ENCODE measurements at places on chromosomes 3 and 15.

DNA sequence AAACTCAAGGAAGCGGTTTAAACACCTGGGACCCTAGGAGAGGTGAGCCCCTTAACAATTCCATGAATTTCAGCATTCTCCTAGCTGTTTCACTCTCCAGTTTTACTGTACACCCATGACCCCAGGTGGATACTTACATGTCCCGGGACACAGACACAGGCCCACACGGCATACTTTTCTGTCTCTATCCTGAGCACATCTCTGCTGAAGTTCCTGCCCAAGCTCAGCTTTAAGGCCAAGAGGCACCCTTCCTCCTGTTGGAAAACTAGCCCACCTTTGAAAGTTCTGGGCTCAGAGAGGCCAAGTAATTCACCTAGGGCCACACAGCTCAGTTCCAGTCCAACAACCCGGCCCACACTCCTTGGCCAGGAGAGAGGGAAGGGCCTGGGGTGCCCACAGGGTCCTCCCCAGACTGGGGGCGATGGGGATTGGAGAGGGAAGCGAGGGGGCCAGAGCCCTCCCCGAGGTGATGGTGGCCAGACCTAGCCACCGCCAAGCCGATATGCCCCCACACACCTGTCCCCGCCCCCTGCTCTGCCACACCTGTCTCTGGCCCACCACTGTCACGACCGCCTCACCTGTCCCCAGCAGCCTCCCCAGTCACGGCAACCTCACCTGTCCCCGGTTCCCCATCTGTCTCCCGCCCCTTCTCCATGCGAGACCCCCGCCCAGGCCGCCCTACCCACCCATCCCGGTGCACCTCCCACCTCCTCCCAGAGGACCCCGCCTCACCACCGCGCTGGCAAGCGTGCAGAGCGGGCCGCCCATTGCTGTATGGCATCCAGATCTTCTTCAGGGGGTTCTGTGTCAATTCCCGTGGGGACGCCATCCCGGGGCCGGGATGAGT is 431 bp downstream of the PFKFB4 start:
- H3K36me3 ChIP-seq: no peaks in the 10 kb centered on the region
- peak overlapping the region; percentile 66 for H3K27ac ChIP-seq
- no peak for DNase-seq
- H3K4me3 ChIP-seq: peak overlapping the region; percentile 80

DNA sequence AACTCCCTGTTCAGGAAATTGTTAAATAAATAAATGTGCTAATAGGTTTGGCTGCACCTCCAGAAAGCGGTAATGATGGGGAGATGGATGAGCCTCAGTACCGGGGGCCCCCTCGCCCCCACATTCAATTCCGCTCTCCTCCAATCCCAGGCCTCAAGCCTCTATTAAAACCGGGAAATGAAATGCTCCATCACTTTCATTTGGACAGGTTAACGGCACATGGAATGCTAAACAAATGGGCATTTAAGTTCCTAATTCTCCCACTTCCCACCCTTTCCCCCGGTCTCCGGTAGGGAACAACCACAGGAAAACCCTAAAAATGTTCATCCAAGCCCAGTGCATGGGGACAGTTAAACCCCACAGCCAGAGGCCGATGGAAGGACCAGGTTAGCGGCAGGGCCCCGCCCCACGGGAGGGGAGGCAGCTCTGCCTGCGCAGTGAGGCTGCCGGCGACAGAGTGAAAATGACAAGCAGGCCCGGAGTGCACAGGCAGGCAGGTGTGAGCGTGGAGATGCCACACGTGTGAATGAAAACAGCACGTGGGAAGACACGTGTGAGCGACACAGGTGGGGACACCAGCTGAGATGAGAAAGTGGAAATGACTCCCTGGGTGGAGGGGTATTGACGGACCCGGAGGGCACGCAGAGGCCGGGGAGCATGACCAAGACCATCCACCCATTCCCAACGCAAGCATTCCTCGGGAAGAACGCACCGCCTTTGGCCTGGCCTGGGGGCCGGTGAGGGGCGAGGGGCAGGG is 28.1 kb downstream of the RNU5B-1 start:
- H3K36me3 ChIP-seq: no peaks in the 10 kb centered on the region
- H3K4me1 ChIP-seq: no peaks in the 10 kb centered on the region
- no peak for DNase-seq

DNA sequence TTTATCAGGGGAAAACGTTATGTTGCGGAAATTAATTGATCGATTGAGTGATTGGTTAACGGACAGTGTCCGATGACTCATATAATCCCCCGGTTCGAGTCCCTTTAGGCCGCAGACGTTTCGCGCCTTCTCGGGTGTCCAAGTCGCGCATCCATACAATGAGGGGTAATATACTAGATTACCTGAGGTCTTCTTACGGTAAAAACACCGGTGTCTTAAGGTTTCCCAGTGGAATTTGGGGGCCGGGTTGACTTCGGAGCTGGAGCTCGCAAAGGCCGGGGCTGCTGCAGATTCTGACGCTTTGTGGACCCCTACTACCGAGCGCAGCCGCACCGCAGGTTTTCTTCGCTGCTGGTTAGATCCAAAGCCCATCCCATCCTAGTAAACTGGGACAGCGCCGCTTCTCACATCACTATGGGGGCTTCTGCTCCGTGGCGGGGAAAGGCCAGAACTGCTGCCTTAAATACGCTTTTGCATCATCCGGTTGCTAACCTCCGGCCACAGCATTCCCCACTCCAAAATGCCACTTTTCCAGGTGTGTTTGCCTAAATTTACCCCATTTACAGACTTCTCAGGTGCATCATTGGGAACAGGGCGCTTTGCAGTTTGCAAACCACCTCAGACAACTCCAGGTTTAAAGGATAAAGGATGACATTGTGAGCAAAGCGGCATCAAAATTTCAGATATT is 858 bp upstream of the SACM1L start:
- H3K4me3 ChIP-seq: peak overlapping the region; percentile 81
- H3K36me3 ChIP-seq: peaks cover 9% of the 10 kb centered on the region
- H3K27me3 ChIP-seq: peaks cover 24% of the 10 kb centered on the region
- DNase-seq: no peak
- peak overlapping the region; percentile 95 for H3K27ac ChIP-seq

DNA sequence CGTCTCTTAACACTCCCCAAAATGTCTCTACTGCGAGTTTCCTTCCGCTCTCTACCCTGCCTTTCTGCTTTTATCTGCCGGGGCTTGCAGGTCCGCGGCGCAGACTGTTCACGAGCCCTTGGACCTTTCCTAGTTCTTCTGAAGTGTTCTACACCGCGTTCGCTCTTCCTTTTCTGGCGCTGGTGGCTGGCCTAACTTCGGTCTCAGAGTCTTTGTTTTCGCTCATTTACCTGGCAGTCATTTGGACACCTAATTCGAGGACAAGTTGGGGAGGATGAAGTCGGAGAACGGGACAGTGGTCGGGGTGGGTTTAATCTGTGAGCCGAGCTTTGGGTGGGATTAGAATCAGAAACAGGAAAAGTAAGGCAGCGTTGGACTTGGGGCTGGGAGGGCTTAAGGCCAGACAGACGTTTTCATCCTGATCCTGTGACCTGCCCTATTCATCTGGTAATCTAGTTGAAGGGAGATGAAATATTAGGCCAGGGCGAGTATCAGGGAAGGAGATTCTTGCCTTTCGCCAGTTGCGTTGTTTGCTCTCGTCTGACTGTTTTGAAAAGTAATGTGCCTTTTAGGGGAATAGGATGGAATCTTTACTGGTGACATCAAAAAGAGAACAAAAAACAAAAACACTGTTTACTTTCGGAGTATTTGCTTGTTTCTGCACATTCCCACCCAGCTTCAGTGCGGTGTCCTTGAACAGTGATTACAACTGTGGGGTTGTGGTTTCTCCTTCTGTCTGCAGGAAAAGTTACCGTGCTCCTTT is 1.8 kb downstream of the DIPK2A start:
- peak overlapping the region; percentile 97 for H3K27ac ChIP-seq
- H3K27me3 ChIP-seq: peaks cover 8% of the 10 kb centered on the region
- H3K4me3 ChIP-seq: peak overlapping the region; percentile 96
- H3K4me1 ChIP-seq: peaks cover 51% of the 10 kb centered on the region

- peak overlapping the region; percentile 81 for H3K27ac ChIP-seq
- H3K4me3 ChIP-seq: peak overlapping the region; percentile 1
- peaks cover 9% of the 10 kb centered on the region for H3K36me3 ChIP-seq
- peaks cover 96% of the 10 kb centered on the region for H3K4me1 ChIP-seq
- DNase-seq: no peak
Observed at GRCh38 chr15:94256511-94256910, 25.1 kb downstream of the MCTP2 start.

DNA sequence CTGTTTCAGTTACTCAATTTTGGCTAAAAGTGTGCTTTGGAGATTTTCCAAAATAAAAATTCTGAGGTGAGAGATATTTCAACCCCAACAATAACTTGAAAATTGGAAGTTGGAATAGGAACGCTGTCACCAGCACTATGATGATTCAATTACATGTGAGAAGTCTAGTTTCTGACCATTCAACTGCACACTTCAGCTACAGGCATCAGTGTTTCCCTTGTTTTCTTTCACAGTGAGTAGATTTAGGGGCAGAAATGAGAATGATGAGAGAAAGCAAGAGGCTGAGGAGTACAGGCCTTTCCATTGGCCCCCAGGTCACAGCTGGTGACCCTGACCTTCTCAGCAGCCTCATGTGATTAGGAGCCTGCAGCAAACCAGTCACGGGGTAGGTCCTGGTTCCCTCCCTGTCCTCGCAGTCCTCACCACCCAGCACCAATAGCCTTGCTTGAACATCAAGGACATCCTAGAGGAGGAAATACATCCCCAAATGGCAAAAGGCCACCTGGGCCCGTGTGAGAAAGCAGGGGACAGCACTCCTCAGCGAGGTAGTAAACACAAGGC is 10.0 kb upstream of the FILIP1L start:
- H3K4me1 ChIP-seq: no peaks in the 10 kb centered on the region
- no peaks in the 10 kb centered on the region for H3K27me3 ChIP-seq
- no peaks in the 10 kb centered on the region for H3K36me3 ChIP-seq

DNA sequence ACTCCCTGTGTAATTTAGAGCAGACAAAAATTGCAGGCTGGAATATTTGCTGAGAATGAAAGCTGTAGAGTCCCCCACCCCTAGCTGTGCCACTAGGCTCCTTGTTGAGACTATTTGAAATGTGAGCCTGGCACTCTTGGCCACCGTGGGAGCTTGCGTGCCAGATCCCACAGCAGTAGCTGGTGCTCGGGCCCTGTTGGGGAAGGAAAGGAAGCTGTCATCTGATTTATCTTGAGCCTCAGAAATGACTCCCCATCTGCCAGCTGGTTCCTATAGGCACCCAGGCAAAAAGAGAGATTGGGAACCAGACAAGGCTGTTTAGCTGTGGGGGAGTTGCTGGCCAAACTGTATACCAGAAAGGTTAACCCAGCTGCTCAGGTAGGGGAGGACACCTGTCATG is 23.4 kb upstream of the CLEC3B start:
- peaks cover 47% of the 10 kb centered on the region for H3K36me3 ChIP-seq
- peaks cover 30% of the 10 kb centered on the region for H3K4me1 ChIP-seq
- H3K27ac ChIP-seq: no peak overlapping the region
- peaks cover 2% of the 10 kb centered on the region for H3K27me3 ChIP-seq
- H3K4me3 ChIP-seq: no peak overlapping the region

- H3K27ac ChIP-seq: no peak overlapping the region
- peaks cover 1% of the 10 kb centered on the region for H3K4me1 ChIP-seq
- H3K4me3 ChIP-seq: no peak overlapping the region
- H3K36me3 ChIP-seq: no peaks in the 10 kb centered on the region
Observed at GRCh38 chr3:23667536-23668429, 138.0 kb upstream of the UBE2E1 start.

- H3K4me1 ChIP-seq: peaks cover 28% of the 10 kb centered on the region
- no peaks in the 10 kb centered on the region for H3K27me3 ChIP-seq
- H3K27ac ChIP-seq: peak overlapping the region; percentile 62
- peak; percentile 30 for DNase-seq
- H3K36me3 ChIP-seq: peaks cover 15% of the 10 kb centered on the region
- no peak overlapping the region for H3K4me3 ChIP-seq
Observed at GRCh38 chr3:183527428-183528379, 27.8 kb downstream of the KLHL6 start.

- peaks cover 24% of the 10 kb centered on the region for H3K4me1 ChIP-seq
- H3K27ac ChIP-seq: peak overlapping the region; percentile 50
- H3K4me3 ChIP-seq: no peak overlapping the region
- H3K27me3 ChIP-seq: peaks cover 2% of the 10 kb centered on the region
- no peaks in the 10 kb centered on the region for H3K36me3 ChIP-seq
Observed at GRCh38 chr15:33126559-33127290, 67.8 kb downstream of the FMN1 start.

DNA sequence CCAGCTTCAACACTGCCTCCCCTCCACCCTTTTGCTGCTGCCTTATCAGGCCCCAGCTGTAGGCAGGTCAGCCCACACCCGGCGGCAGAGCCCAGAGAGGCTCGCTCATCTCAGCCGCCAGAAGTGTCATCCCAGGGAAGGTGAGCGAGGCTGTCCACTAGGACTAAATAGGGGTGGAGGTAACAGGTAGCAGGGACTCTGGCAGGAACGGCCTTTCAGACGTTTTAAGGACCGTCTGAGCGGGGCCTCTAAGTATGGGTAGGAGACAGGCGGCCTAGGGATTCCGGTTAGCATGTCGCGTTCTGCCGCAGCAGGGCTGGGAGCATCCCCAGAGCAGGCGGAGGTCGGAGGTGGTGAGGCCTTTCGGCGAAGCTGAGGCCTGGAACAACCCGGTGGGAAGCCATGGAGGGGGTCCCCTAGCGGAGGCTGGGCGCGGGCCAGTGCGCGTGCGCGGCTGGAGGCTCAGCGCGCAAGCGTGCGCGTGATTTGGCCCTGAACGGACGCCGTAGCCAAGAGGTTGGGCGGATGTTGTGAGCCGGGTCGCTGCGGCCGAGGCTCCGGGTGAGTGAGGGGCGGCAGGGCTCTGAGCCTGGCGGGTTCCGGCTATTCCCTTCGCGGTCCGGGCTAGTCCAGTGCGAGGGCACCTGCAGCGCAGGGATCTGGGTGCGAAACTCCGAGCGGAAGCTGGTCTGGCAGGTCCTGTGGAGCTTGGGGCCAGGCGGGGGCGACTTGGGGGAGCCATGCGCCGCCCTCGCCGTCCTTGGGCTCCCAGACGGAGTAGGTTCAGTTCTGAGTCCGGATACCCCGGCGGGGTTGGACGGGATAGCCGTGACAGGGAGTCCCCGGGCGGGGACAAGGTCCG is at the start of the genes MST1 and RNF123:
Gene MST1, minus strand, starts transcription at position 429 of the 862 bp plus-strand sequence. CDS start 783 bp downstream, outside the sequence.
Gene RNF123, plus strand, starts transcription at position 512 of the 862 bp plus-strand sequence. CDS start 1,609 bp downstream, outside the sequence.
- H3K4me3 ChIP-seq: peak within 1 kb of the TSS; percentile 96
- peaks cover 49% of the 10 kb centered on the region for H3K4me1 ChIP-seq
- H3K36me3 ChIP-seq: no peaks in the 10 kb centered on the region
- peak; percentile 93 for DNase-seq
- peak within 1 kb of the TSS; percentile 93 for H3K27ac ChIP-seq

- H3K4me1 ChIP-seq: no peaks in the 10 kb centered on the region
- no peak for DNase-seq
- no peak overlapping the region for H3K27ac ChIP-seq
- H3K36me3 ChIP-seq: no peaks in the 10 kb centered on the region
- H3K4me3 ChIP-seq: no peak overlapping the region
Observed at GRCh38 chr3:62758296-62759066, 116.7 kb downstream of the CADPS start.

- H3K36me3 ChIP-seq: peaks cover 2% of the 10 kb centered on the region
- no peak for DNase-seq
- H3K27me3 ChIP-seq: no peaks in the 10 kb centered on the region
- H3K4me3 ChIP-seq: no peak overlapping the region
- peaks cover 16% of the 10 kb centered on the region for H3K4me1 ChIP-seq
Observed at GRCh38 chr15:67732164-67732563, 93.1 kb upstream of the SKOR1 start.

- peak; percentile 60 for DNase-seq
- no peak overlapping the region for H3K4me3 ChIP-seq
- H3K4me1 ChIP-seq: no peaks in the 10 kb centered on the region
- H3K36me3 ChIP-seq: peaks cover 47% of the 10 kb centered on the region
Observed at GRCh38 chr3:172341482-172342059, 106.7 kb downstream of the GHSR start.

GRCh38 chr3:30680789-30681648 is 74.6 kb downstream of the TGFBR2 start:
- peak overlapping the region; percentile 4 for H3K4me3 ChIP-seq
- H3K36me3 ChIP-seq: peaks cover 15% of the 10 kb centered on the region
- DNase-seq: no peak
- H3K4me1 ChIP-seq: peaks cover 94% of the 10 kb centered on the region
- peak overlapping the region; percentile 63 for H3K27ac ChIP-seq
